Endothelial cell of umbilical vein (primary cell): ENCODE measurements at places on chromosomes 1 and 21. TPM values are rescaled to one million over a fixed set of nuclear protein-coding genes. Genes with fewer than 3 reads are reported as not detected.
A peak's percentile ranks its signal among the peaks of the same experiment; 100 is the strongest.

- no peak overlapping the region for H3K4me3 ChIP-seq
- H3K4me1 ChIP-seq = no peaks in the 10 kb centered on the region
- no peaks in the 10 kb centered on the region for H3K27me3 ChIP-seq
- no peaks in the 10 kb centered on the region for H3K36me3 ChIP-seq
Observed at GRCh38 chr1:197422993-197423392, 154.9 kb downstream of the CRB1 start.

DNA sequence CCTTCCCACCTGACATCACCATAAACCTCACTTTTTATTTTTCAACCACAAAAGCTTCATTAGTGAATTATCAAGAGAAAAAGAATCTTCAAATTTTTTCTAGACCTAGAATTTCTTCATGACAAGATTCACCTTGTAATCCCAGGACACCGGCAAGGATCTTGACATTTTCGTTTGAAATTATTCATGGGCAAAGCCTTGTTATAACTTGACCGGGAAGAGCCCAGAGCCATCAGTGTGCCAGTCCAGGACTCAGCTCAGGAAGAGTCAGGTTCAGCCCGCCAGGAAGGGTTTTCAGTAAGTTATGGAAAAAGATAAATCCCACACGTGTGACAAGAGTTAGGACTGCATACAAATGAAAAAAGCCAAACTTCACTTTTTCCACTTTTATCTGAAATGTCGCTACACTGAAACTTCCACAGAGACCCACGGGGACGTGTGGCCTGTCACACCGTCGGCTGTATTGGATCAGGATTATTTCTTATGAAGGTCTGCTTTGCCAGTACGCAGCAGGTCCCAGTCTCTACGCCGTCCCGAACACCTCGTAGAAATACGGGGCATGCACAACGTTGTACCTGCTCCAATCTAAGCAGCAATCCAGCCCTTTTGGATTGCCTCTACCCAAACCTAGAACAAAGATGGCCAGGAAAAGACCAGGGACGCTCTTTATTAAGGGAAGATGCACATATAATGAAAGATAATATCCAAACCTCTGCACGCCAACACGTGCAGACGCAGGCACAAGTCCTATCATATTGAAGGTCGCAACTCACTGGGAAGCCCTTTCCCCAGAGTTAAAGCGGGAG lies 916 bp downstream of the F3 start:
- H3K27me3 ChIP-seq = no peaks in the 10 kb centered on the region
- H3K4me1 ChIP-seq = peaks cover 24% of the 10 kb centered on the region
- H3K27ac ChIP-seq = no peak overlapping the region
- no peak for DNase-seq

DNA sequence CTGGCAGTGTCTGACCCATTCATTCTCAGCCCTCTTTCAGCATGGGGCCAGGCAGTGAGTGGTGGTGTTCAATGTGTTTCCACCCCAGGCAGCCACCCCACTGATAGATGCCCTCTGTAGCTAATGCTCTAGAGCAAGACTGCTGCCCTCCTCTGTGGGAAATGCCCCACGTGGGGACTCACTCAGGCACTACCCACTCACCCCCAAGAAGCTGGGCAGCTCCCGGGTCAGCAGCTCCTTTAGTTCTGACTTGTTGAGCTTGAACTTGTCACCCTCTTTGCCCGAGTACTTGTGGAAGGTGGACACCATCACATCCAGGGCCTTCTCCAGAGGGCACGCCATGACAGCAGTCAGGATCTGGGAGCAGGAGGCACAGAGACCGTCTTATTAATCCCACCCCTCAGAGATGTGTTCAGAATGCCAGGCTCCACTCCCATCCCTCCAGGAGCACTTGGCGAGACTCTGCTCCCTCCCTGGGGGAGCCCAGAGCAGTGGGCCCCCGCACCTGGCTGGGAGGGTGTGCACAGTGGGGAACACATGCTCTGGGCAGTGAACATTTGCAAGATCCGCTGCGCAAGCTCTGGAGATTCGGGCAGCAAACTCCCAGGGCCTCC lies 1.0 kb downstream of the S100A4 start:
- H3K36me3 ChIP-seq = no peaks in the 10 kb centered on the region
- no peak overlapping the region for H3K27ac ChIP-seq
- no peak overlapping the region for H3K4me3 ChIP-seq
- no peaks in the 10 kb centered on the region for H3K27me3 ChIP-seq
- H3K4me1 ChIP-seq = peaks cover 18% of the 10 kb centered on the region

GRCh38 chr1:6888268-6888667 lies 103.0 kb downstream of the CAMTA1 start:
- no peak overlapping the region for H3K27ac ChIP-seq
- H3K27me3 ChIP-seq = no peaks in the 10 kb centered on the region
- no peaks in the 10 kb centered on the region for H3K4me1 ChIP-seq
- DNase-seq = peak; percentile 24
- H3K4me3 ChIP-seq = no peak overlapping the region
- no peaks in the 10 kb centered on the region for H3K36me3 ChIP-seq

GRCh38 chr1:42336978-42337377 lies 1.9 kb upstream of the FOXJ3 start:
- no peak overlapping the region for H3K4me3 ChIP-seq
- no peaks in the 10 kb centered on the region for H3K27me3 ChIP-seq
- DNase-seq = no peak
- H3K36me3 ChIP-seq = no peaks in the 10 kb centered on the region
- H3K4me1 ChIP-seq = peaks cover 16% of the 10 kb centered on the region

DNA sequence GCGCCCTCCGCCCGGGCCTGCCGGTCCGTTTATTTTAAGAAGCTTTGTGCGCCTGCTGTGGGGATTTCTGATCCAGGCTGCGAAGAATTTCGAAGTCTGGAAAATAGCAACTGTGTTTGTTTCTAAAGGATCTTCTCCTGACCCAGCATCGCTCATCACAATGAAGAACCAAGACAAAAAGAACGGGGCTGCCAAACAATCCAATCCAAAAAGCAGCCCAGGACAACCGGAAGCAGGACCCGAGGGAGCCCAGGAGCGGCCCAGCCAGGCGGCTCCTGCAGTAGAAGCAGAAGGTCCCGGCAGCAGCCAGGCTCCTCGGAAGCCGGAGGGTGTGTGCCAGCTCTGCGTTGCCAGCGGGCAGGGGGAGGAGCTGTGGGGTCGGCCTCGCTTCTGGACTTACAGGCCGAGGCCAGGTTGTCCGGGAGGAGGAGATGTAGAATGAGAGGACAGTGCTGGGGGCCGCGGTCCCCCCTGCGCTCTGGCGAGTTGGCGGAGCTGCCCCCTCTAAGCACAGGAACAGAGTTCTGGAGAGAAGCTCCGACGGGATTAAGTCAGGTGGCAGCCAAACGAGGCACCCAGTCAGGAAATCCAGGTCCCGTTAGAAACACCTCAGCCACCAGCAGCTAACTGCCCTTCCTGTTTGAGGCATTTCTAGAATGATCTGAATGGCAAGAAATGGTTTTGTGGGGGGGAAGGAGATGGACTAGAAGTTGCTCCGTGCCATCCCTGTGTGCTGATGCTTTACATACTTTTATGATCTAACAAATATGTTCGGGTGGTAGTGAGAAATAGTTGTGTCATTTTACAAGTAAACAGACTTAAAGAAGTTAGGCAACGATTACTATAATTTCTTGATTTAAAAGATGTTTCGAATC lies 948 bp downstream of the TXLNA start:
- no peak for DNase-seq
- H3K4me3 ChIP-seq = peak overlapping the region; percentile 53
- H3K27me3 ChIP-seq = no peaks in the 10 kb centered on the region
- H3K4me1 ChIP-seq = peaks cover 22% of the 10 kb centered on the region

DNA sequence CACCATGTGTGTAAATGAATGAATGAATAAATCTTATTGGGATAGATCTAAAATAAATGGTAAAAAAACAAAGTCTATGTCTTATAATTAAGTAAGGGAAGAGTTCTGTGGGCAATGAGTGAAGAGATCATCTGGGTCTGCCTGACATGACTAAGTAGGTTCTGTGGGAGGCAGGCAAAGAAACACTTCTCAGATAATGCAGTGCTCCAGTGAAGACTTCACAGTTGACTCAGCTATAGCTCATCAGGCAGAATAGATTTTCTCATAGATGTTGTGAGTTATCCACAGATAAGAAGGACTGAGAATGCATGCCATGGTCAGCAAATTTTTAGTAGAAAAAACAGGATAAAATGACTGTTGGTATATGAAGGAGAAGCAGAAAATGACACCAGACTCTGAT lies 12.4 kb downstream of the KRTAP22-2 start:
- H3K4me1 ChIP-seq = no peaks in the 10 kb centered on the region

GRCh38 chr21:27143476-27143875 lies 176.6 kb upstream of the ADAMTS5 start:
- H3K27me3 ChIP-seq = no peaks in the 10 kb centered on the region
- no peaks in the 10 kb centered on the region for H3K4me1 ChIP-seq
- no peak overlapping the region for H3K27ac ChIP-seq

DNA sequence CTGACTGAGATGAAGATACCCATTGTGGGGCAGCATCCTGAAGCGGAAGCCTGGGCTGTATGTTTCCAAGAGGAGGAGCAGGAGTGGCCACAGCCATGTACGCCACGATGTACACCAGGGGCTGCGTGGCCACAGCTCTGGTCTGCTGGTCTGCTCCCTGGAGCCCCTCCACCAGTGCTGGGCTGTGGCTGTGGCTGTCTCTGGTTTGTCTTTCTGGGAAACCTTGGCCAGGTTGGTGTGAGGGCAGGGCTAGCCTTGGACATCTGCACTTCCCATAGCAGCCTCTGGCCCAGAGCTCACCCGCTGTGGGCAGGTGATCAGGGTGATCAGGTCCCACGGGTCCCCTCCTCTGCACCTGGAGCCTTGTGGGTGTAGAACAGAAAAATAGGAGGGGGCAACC lies 2.6 kb downstream of the MIB2 start:
- no peak overlapping the region for H3K27ac ChIP-seq
- no peak for DNase-seq

GRCh38 chr1:36304970-36305914 lies 926 bp upstream of the SH3D21 start:
- H3K27me3 ChIP-seq = no peaks in the 10 kb centered on the region
- H3K4me3 ChIP-seq = no peak overlapping the region
- no peak for DNase-seq
- no peak overlapping the region for H3K27ac ChIP-seq
- H3K36me3 ChIP-seq = peaks cover 26% of the 10 kb centered on the region

GRCh38 chr1:47993416-47993740 lies 3.8 kb downstream of the TRABD2B start:
- DNase-seq = no peak
- H3K27me3 ChIP-seq = peaks cover 20% of the 10 kb centered on the region
- H3K4me1 ChIP-seq = peaks cover 4% of the 10 kb centered on the region
- H3K36me3 ChIP-seq = no peaks in the 10 kb centered on the region

- H3K27ac ChIP-seq = no peak overlapping the region
- H3K27me3 ChIP-seq = no peaks in the 10 kb centered on the region
- no peaks in the 10 kb centered on the region for H3K36me3 ChIP-seq
- H3K4me3 ChIP-seq = no peak overlapping the region
- DNase-seq = peak; percentile 65
Observed at GRCh38 chr1:6743189-6744101, 41.8 kb upstream of the CAMTA1 start.

- no peaks in the 10 kb centered on the region for H3K4me1 ChIP-seq
- H3K27me3 ChIP-seq = peaks cover 7% of the 10 kb centered on the region
- H3K27ac ChIP-seq = no peak overlapping the region
- no peaks in the 10 kb centered on the region for H3K36me3 ChIP-seq
Observed at GRCh38 chr1:20198918-20199317, 12.6 kb upstream of the PLA2G2C start.

DNA sequence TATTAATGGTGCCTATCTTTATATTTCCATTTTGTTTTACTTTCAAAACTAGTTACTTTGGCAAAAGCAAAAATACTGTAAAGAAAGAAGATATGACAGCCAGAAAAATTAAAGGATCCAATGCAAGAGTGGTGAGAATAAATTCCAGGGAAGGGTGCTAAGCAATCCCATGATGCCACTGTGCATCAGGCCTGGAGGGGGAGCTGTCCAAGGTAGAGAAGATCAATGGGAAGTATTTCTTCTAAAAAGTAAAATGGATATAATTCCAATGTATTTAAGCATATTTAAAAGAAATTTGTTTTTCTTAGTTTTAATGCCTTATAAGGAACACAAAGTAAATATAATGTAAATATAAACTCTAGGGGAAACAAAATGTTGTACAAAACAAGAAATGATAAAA lies 1382.2 kb upstream of the B3GALT2 start:
- no peaks in the 10 kb centered on the region for H3K27me3 ChIP-seq

DNA sequence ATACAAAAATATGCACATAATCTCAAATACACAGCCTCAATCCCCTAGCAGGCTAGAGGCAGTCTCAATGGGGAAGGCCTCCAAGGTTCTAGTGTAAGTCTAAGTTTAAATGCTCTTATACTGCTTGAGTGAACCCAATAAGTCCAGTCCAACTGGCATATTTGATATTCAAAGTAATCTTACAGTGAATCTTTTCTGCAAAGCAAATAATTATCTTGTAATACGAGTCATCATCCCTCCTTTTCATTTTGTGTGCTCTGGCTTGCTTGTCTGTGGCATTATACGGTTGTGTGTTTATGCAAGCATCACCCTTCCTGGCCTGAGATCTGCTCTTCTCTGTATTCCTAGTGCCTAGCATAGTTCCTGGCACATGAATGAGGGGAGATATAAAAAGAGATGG lies 166.9 kb upstream of the HMGB4 start:
- H3K27ac ChIP-seq = no peak overlapping the region
- H3K4me3 ChIP-seq = no peak overlapping the region
- no peaks in the 10 kb centered on the region for H3K4me1 ChIP-seq
- DNase-seq = no peak

The GPR3 gene
- total RNA-seq = 1.8 and 2.4 TPM in 2 replicates

The PTPRF gene
- 271 and 338 TPM in 2 replicates for total RNA-seq
